A172 (cell line): ENCODE measurements at places on chromosomes 3 and 15. TPM values are rescaled to one million over a fixed set of nuclear protein-coding genes. Genes with fewer than 3 reads are reported as not detected.

KLHL40 gene
- not detected in 2 replicates for total RNA-seq

C3orf20 gene
- not detected in 2 replicates for total RNA-seq

GASK1A gene
- total RNA-seq = not detected in 2 replicates

PLA2G4D gene
- total RNA-seq = not detected in 2 replicates

ATP10A gene
- total RNA-seq = not detected in 2 replicates

CLDN18 gene
- total RNA-seq = 0.07 and 0.26 TPM in 2 replicates

C3orf22 gene
- not detected in 2 replicates for total RNA-seq

GRCh38 chr15:47929138-47929803 is 191.5 kb upstream of the SLC24A5 start:
- no peak for DNase-seq

DNA sequence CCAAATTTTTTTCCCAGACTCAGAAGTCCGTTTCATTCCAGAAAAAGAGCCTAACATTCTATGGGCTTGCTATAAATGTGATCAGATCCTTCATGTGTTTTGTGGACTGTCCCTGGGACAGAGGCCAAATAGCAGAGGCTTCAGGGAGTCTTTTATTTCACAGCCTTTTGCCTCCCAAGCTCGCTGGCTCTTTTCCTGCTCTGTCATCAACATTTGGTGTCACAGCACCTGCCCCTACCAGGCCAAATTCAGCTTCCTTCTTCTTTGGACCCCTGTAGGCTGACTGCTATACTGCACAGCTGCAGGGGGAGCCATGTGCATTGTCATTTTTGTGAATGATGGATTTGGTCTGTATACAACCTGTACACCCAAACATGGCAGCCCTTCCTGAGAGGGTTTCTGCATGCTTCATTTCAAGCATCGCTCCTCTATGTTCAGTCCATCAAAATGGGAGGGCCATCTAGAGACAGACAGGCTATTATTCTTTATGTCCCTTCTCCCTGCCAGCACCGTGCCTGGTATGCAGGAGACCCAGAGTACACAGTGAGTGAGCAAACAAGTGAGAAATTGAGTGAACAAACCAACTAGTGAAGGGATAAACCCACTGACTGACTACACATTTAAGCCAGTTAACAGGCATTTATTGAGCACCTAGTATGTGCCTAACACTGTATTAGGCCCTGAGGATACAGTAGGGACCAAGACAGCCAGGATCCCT is 17.9 kb upstream of the RPP14 start:
- no peak for DNase-seq

DNA sequence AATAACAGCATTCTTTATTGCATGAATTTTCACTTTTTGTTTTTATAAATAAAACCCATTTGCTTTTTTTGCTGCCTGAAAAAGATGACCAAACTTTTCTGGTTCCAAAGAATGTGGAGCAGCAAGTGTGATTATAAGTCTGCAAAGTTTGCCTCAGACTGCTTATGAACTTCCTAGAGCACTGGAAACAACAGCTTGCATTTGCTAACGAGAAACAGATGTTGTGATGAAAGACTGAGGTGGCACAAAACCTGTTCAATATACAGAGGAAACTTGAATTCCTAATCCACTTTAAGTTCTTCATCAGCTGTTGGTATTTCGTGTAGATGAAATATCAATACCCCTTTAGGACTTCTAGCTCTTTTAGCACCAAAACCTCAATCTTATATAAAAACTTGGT is 9.3 kb downstream of the ZPLD1 start:
- no peak for DNase-seq

GRCh38 chr3:195537995-195538394 is 5.1 kb downstream of the PPP1R2 start:
- DNase-seq = no peak

DNA sequence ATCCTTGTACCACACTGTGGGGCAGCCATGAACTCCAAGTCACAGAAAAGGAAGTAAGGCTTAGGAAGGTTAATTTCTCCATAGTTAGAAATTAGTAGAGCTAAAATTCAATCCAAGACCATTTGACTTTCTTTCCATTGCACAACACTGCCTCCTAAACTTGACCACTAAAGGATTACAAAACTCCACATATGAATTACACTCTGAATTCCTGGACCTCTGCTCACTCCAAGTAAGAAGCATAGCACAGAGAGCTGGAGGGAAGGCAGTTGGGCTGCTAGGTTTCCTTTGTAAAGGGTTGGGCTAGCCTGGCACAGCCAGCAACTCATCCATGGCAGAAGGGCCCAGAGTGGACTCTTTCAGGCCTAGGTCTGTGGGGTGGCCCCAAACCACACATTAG is 134.4 kb downstream of the MYLK start:
- DNase-seq = peak; percentile 61

GRCh38 chr3:52197842-52198625 is at the start of gene ALAS1:
Gene ALAS1, plus strand, starts transcription at chr3:52198160. Its CDS starts 1,082 bp downstream, at chr3:52199242.
- DNase-seq = peak; percentile 75

DNA sequence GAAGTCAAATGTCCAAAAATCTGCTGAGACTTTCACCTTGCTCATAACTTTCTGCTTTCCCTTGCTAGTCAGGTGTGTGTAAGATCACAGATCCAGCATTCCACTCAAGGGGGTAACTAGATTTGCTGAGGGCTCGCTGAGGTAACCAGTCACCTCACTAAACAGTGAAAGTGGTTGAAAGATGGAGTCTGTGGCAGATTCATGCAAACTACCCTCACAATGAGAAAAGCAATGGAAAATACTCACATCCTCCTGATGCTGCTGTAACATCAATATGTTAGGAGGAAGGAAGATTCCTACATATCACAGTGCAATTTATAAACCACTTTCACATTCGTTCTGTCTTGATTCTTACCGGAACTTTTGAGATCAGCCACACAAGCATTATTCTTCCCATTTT is 174.3 kb upstream of the BCL6 start:
- DNase-seq = no peak

DNA sequence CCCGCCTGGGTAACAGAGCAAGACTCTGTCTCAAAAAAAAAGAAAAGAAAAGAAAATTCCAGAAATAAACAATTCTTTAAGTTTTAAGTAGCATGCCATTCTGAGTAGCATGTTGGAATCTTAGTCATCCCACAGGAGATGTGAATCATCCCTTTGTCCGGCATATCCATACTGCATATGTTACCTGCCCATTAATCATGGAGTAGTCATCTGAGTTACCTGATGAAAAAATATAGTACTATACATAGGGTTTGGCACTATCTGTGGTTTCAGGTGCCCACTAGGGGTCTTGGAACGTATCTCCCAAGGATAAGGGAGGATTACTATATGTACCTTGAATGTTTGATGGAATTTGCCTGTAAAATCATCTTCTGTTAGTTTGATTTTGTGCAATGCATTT is 6.3 kb upstream of the CCR4 start:
- DNase-seq = peak; percentile 43
